ENCODE measurements at places on chromosomes 12 and 14.

GRCh38 chr12:6927379-6928021, at the start of gene ATN1:
Gene ATN1, plus strand, starts transcription at chr12:6927959. Its CDS starts 6,043 bp downstream, at chr12:6934002.
- peak; percentile 9 for DNase-seq

GRCh38 chr14:73312687-73313086, 75.4 kb downstream of the PAPLN start:
- DNase-seq = no peak

DNA sequence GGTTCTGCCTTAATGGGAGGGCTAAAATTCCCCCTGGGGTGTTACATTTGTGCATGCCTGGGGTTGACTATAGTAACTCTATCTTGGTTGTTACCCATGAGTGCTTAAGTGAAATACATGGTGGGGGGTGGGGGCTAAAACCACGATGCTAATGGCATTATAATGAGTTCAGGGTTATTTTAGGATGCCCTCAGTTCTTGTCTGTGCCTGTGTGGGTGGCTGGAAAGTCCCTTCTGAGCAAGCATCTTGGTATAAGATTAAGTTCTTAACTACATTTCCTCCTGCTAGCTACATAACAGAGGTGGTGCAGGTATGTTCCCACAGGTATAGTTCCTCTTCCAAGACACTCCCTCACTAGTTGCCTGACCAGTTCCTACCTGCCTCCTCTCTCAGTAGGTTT, 822.3 kb downstream of the LRFN5 start:
- no peak for DNase-seq

DNA sequence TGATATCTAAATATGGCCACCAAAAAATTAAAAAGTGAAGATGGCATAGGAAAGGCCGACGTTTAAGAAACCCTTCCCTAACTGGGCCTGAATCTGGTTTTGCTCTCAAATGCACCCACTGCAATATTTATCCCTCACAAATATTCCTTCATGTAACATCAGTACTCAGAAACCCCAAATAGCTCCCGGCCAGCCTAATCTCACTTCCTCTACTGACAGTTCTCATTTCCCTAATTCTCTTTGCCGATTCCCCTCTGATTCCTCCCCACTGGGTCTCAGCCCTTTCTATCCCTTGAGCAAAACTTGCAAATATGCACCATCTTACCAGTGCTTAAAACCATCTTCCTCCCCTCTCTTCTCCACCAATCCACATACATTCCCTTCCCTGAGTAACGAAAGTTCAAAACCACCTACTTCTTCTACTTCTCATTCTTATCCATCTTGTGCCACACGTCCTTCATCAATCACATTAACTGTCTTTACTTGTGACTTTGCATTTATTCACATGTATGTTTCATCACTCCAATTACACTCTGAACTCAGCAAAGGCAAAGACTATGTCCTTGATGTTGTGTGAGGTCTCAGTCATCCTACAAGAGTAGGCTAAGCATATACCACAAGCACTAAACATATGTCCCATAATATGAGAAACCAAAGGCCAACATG, 23.1 kb downstream of the KCNK10 start:
- DNase-seq = no peak

DNA sequence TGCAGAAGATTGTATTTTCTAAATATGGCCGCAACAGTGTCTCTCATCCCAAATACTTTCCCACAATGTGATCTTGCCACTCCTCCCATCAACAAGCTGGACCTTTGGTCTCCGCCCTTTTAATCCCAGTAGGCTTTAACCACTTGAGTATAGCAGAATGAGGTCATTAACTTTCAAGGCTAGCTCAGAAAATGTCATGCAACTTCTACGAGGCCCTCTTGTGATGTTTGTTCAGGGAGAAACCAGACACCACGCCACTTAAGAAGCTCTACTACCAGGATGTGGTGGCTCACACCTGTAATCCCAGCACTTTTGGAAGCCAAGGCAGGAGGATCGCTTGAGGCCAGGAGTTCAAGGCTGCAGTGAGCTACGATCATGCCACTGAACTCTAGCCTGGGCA, 20.1 kb upstream of the OR6J1 start:
- DNase-seq = no peak

Data from NCI-H748 treated with DMSO at 0.1 percent for 48 hours (cell line).